NCI-H774 (cell line): ENCODE measurements at places on chromosomes 4 and X.

DNA sequence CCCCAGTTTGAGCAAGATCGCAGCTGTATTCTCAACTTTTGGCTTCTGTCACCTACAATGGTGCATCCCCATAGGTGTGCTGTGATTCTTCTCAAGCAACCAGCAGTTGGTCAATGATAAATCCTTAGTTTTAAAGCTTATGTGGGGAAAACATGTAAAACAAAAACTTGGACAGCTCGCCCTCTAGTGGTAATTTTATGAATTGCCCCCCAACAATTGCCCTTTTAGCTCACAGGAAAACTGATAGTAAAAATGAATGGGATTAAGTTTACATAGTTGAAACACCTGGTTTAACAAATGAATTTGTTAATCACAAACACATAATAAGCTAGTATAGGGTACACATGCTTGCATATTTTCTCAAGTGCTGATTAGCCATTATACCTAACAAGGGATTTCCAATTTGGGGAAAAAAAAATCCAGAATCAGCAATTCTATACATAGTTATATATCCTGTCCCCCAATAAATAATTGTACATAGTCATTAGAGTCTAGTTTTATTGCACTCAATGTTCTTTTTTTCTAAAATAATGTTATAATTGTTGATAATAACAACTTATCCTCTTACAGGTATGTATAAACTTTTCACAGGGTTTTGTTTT, 30.1 kb downstream of the TEX13A start:
- DNase-seq: no peak

DNA sequence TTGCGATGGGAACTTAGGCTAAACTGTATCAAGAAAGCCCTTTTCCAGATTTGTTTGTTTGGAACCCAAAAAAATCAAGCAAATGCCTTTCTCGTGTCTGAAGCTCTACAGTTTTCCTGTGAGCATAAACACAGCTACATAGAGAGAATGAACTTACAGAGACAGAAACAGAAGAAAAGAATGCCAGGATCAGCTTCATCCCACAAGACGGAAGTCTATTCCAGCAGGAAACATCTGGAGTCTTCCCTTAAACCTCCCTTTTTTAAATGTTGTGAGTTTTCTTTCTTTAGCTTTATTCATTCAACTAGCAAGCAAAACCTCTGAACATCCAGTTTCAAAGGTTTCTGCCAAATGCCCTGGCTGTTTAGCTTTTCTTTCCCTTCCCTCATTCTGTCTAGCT, 32.6 kb upstream of the ZFP42 start:
- no peak for DNase-seq

DNA sequence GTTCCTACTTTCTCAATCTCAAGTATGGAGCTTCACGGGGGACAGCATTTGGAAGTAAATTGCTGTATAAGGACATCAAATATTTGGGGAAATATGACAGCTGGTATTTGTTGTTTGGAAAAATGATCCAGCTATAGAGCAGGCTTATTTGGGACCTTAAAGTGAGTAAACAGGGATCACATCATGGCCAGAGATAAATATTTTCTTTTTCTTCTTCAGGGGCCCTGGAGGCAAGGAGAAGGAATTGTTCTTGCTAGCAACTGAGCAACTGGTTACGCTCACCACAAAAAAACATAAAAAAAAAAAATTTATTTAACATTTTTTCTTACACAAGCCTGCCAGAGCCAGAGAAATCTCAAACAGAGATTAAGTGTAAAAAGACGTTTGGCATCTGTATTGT, 277.2 kb upstream of the UGT8 start:
- no peak for DNase-seq

DNA sequence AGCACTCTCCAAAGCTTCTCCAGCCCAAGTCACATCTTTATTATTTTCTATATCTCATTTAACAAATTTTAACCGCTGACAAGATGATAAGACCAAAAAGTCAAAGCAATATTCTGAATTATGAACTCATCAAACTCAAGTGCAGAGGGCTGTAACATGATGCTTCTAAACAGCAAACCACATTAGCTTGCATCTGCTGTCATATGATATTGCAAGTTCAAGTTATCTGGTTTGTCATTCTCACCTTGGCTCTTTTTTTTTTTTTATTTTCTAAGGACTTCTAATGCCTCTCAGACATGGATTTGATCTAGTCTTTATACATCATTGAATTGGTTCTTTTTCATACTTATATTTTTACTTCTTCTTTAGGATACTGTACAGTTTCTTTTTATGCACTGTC, 93.4 kb downstream of the SLC10A7 start:
- no peak for DNase-seq

- no peak for DNase-seq
These were observed 143.4 kb downstream of the KLHL13 start for GRCh38 chrX:117973110-117973807.

DNA sequence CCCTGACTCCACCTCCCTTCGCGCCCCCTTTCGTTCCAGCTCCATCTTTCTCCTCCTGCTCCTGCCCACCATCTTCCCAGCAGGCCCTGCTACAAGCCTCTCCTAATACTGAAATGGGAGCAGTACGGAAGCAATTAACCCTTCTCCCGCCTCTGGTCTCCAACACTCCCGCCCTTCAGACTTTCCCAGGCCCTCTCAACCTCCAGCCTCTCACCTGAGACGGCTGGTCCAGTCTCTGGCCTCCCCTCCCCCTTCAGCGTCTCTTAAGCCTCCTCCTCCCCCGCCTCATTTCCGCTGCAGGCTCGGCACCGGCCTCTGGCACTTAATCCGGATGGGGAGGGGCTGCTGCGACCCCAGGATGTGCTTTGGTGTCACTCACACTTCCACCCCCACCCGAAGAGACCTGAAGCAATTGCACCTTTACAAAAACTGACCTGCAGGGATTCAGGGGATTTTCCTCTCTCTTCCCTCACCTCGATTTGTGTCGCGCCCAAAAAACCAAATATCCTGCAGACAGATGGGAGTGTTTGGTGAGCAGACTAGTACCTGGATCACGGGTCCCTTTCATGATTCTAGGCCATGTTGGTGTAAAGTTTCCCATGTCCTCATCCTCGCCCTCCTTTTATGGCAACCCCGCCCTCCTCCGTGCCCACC, 657 bp downstream of the TCEAL8 start:
- DNase-seq: peak; percentile 41

- DNase-seq: no peak
These were observed 331.9 kb upstream of the SFRP2 start for GRCh38 chr4:154120690-154121345.

DNA sequence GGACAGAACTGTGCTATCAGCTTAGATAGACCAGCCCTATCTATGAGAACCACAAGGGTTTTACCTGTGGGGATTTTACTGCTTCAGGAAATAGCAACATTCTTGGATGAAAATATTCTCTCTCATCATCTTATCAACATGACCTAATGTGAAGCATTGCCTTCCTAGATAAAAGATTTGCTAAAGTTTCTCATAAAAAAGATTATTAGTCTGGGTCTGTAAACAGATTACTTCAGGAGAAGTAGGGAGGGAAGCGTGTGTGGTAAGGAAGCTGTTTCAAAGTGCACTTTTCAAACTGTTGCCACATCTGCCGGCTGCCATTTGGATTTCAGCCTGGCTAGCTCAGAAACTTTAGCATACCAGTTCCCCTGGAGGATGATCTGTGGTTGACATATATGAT, at the start of gene NOX1:
TSS of gene NOX1 (minus strand) at position 35 of the 400 bp plus-strand sequence. CDS start 220 bp downstream, outside the sequence.
- no peak for DNase-seq
